ENCODE measurements at places on chromosomes 1 and 21. TPM values are rescaled to one million over a fixed set of nuclear protein-coding genes. Genes with fewer than 3 reads are reported as not detected.
A peak's percentile ranks its signal among the peaks of the same experiment; 100 is the strongest.

DNA sequence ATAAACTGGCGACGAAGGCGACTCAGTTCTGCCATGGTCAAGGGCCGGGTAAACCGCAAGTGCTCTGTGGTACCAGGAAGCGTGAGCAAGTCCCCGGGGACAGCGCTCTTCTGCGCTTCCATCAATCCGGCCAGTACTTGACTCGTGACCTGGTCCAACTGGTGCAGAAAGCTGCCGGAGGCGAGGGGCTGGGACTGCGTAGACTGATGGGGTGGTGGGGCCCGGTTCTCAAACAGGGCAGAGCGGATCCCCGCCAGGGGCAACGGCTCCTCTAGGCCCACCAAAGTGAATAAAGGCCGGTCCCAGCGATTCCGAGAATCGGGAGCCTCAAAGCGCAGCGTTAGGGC, 852 bp downstream of the KTI12 start:
- peak overlapping the region; percentile 66 for H3K4me3 ChIP-seq
- peaks cover 25% of the 10 kb centered on the region for H3K36me3 ChIP-seq
- peak overlapping the region; percentile 84 for H3K27ac ChIP-seq
- no peaks in the 10 kb centered on the region for H3K27me3 ChIP-seq
- DNase-seq, result no peak
- peaks cover 16% of the 10 kb centered on the region for H3K4me1 ChIP-seq

GRCh38 chr1:14820295-14821085, 222.0 kb downstream of the KAZN start:
- H3K4me3 ChIP-seq, result no peak overlapping the region
- H3K27me3 ChIP-seq, result no peaks in the 10 kb centered on the region
- DNase-seq, result no peak

DNA sequence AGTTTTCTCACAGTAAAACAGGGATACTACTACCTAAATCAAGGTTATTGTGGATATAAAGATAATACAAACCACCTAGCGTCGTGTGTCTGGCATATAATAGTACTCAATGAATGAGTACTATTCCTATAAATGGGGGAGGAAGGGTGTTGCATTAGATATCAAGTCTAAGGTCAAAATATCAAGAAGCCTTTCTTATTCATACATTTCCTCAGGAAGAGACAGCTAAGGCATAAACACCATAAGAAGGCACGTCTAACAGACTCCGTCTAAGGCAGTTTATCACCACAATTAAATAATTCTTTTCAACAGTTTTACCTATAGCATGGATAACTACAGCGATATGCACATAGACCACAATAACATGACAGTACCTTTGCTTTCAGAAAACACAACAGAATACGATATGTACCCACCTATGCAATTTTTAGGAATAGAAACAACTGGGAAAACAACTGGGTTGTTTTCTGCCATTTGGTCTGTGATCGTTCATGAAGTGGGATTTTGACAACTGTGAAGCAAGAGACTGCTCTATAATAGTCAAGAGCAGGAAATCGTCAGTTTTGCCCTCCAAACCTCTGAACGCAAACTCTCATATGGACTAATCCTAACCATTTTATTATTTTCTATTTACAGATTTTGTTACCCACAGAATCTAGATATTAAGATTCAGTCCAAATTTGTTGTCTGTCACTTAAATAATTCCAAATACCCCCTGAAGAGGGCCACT, 53.1 kb downstream of the HNRNPR start:
- H3K27ac ChIP-seq, result no peak overlapping the region
- DNase-seq, result no peak
- peaks cover 31% of the 10 kb centered on the region for H3K36me3 ChIP-seq
- no peaks in the 10 kb centered on the region for H3K4me1 ChIP-seq

DNA sequence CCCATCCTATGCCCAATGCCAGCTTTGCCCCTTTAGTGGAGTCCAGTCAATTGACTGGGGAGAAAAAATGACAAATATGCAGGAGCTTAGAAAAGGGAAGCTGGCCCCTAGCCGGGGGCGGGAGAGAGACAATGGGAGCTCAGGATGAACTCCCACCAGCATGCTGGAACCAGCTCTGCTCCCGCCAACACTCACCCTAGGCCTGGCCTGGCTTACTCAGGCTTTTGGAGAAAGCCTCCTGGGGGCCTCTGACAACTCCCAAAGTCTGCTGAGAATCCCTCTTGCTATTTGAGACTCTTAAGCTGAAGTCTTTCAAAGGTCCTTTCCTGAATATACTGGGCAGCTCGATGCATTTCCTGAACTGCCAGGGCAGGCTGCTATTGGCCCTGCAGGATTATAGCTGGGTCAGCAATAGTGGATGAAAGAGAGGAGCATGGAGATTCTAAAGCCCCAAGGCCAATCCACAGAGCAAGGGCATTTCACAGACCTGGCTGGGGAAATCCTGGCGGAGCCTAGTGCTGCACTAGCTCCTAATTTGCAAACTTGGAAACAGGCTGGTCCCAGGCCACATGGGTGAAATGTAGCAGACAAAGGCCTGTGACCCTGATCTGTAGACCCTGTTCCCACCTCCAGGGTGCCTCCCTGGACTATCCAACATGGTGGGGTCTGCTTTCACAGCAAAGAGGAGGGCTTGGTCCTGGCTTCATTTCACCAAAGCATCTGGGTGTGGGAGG, 35.7 kb upstream of the CLSTN1 start:
- no peaks in the 10 kb centered on the region for H3K4me1 ChIP-seq
- no peak for DNase-seq
- H3K36me3 ChIP-seq, result peaks cover 26% of the 10 kb centered on the region
- peak overlapping the region; percentile 2 for H3K27ac ChIP-seq
- H3K27me3 ChIP-seq, result no peaks in the 10 kb centered on the region

DNA sequence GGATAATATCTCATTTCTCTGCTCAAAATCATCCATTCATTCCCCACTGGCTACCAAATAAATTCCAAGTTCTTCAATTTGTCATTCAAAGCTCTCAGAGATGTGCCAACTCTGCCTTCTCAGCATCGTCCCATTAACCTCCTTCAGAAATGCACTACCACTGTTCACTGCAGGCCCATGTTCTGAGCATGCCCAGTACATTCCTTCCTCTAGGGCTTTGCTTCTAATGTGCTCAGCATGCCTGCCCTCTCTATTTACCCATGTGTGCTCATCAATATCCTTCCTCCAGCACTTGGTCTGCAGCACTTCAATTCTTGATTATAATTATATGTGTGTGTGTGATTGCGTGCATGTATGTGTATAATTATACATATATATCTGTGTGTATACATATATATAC, 36.1 kb upstream of the RGS8 start:
- no peak overlapping the region for H3K4me3 ChIP-seq
- no peaks in the 10 kb centered on the region for H3K4me1 ChIP-seq
- no peaks in the 10 kb centered on the region for H3K27me3 ChIP-seq
- no peak overlapping the region for H3K27ac ChIP-seq

GRCh38 chr1:113244112-113244820, 146.0 kb upstream of the MAGI3 start:
- no peak overlapping the region for H3K4me3 ChIP-seq
- H3K36me3 ChIP-seq, result no peaks in the 10 kb centered on the region
- H3K27ac ChIP-seq, result no peak overlapping the region
- no peaks in the 10 kb centered on the region for H3K4me1 ChIP-seq
- H3K27me3 ChIP-seq, result no peaks in the 10 kb centered on the region
- no peak for DNase-seq

TCHHL1 gene
- not detected for total RNA-seq

LMOD1 gene
- total RNA-seq, result 86.9 TPM

CHRM3 gene
- 2.1 TPM for total RNA-seq

CHODL gene
- total RNA-seq, result 0.21 TPM

HAPLN2 gene
- 1.8 TPM for total RNA-seq

MROH7 gene
- total RNA-seq, result 7.2 TPM

Measured in tibial nerve (tissue), 4 donors.